ENCODE measurements at places on chromosomes 13 and 19.

GRCh38 chr19:288911-289310 is 2.3 kb downstream of the PLPP2 start:
- no peak for DNase-seq

DNA sequence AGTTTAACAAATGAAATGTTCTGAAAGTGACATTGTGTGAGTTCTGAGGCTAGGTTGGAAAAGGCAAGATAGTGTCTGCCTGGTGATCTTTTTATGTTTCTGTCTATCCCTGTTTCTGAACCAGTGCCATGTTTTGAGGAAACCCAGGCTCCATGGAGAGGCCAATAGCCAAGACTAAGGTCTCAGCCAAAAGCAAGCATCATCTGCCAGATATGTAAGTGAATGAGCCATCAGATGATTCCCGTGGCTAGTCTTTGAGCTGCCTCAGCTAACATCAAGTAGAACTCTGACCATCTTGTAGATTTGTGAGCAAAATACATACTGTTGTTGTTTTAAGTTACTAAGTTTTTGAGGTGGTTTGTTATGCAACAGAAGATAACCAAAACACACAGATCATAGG is 19.6 kb upstream of the CCNA1 start:
- no peak for DNase-seq

- DNase-seq: no peak
These were observed 150.7 kb downstream of the ABCC4 start for GRCh38 chr13:95150555-95150954.

DNA sequence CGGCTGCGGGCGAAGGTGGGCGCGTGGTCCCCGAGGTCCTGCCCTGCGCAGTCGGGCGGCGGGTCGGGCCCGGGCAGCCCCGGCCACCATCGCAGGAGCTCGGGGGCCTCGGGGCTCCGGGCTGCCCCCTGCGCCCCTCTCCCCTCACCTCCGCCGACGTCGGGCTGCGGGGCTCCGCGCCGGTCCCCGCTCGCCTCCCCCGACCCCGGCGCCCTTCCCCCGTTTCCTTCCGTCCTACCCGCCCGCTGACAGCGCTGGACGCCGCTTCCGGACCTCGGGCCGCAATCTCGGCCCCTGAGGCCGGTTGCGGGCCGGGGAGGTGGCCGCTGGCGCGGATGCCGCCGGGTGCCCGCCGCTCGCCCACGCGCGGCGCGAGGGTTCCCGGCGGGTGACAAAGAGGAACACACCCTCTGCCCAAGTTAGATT is 720 bp downstream of the FARP1 start:
- DNase-seq: no peak

DNA sequence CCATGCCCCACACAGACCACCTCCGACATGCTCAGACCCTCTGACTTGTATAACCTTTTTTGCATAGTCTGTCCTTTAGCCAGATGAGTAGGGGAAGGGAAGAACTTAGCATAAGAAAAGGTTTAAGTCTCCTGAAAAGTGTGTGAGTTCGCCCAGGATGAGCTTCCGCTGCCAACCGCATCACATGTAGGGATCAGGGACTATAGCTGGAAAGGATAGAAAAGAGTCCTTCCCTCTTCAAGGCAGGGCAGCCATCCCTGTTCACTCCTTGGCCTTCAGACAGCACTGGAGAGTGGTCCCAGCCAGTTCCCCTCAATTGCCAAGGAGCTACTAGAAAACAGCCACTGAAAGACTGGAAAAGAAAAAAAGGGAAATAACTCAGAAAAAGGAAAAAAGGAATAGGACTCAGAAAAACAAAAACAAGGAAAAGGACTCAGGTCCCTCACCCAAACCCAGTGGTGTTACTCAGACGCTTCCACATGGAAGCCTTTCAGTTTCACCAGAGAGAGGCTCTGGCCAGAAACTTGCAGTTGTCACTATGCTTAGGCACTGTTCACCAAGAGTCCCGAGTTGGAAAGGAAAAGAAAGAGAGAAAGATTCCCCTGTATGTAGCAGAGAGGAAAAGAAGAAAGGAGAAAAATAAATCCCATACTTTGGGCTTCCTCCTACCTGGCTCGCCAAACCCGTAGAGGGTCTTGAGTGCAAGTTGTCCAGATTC is 5.6 kb upstream of the TM9SF2 start:
- no peak for DNase-seq

DNA sequence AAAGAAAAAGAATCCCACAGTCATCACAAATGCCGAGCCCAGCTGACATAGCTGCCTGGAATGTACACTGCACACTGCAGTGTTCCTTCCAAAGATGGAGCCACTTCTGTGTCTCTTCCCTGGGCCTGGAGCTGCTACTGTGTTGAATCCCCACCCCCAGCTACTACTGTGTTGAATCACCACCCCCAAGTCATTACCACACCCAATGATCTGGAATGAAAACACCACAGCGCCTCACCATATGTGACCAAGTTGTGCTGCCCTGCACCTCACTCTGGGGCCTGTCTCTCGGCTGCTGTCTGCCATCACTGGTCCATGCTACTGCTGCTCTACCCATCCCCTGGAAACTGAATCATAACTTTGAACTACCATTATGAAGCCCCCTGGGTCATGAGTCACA is 861.2 kb downstream of the UQCRFS1 start:
- no peak for DNase-seq
